Motor neuron (in vitro differentiated cells): ENCODE measurements at places on chromosomes 7 and 10. TPM values are rescaled to one million over a fixed set of nuclear protein-coding genes. Genes with fewer than 3 reads are reported as not detected.

- no peak for ATAC-seq
These were observed 3.2 kb downstream of the MINDY3 start for GRCh38 chr10:15857107-15857575.

The NACAD gene
- total RNA-seq: 4.7 and 5.2 TPM in 2 replicates

The ANKRD61 gene
- 1.5 and 1.7 TPM in 2 replicates for total RNA-seq

DNA sequence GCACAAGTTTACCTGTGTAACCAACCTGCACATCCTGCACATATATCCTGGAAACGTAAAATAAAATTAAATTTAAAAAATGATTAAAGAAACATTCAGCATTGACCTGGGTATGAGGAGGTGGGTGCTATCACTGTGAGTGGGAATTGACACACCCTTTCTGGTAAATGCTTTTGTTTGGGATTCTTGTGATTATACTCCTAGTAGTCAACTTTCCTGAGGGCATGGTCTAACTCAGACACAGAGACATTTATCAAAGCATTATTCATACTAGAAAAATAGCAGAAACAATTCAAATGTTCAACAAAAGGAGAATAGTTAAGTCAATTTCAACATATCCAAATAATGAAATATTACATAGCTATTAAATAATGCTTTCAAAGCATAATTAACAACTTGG lies 44.2 kb downstream of the CNNM2 start:
- ATAC-seq: no peak

The BLNK gene
- 1.0 and 2.1 TPM in 2 replicates for total RNA-seq

DNA sequence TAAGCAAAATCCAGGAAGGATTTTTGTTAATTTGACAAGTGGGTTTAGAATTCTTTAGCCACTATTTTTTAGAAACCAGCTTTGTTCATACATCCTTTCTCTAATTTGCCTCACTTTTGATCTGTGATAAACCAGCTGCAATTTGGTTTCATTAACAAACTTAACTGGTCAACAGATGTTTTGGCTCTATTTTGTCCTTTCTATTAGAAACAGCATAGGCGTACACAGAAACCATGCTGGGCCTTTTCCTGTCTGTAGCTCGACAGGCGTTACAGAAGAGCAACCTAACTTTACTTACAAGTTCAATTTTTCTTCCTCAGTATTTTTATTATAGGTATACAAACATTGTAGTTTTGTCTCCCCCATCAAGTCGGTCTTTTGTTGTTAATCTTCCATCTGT lies 28.2 kb downstream of the KAT6B start:
- no peak for ATAC-seq

The PNLIP gene
- total RNA-seq: 0.45 and 0.64 TPM in 2 replicates

- no peak for ATAC-seq
These were observed 649.4 kb downstream of the SUGCT start for GRCh38 chr7:40784176-40784575.

- no peak for ATAC-seq
These were observed 20.2 kb downstream of the CTBP2 start for GRCh38 chr10:125140151-125140550.

DNA sequence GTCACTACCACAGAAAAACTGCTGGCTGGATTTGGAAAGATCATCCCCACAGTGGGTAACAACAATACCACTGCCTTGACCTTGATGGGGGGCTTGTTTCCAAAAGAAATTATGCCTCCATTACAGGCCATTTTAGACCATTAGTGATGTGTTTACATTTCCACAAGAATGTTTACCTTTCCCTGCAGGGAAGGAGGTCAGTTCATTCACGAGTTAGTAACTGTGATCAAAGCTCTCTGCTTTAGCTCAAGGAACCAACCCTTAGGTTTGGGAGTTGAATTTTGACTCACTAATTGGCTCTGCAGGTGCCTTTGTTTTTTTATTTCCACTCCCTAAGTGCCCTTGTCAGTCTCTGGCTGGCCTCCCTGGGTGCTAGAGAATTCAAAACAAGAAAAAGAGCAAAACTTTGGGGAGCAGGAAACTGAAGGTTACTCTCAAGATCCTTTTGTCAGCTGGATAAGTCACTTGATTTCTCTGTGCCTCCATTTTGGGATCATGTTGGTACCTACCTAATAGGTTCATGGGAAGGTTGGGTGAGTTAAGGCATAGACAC lies 41.1 kb upstream of the NUPR2 start:
- ATAC-seq: no peak

DNA sequence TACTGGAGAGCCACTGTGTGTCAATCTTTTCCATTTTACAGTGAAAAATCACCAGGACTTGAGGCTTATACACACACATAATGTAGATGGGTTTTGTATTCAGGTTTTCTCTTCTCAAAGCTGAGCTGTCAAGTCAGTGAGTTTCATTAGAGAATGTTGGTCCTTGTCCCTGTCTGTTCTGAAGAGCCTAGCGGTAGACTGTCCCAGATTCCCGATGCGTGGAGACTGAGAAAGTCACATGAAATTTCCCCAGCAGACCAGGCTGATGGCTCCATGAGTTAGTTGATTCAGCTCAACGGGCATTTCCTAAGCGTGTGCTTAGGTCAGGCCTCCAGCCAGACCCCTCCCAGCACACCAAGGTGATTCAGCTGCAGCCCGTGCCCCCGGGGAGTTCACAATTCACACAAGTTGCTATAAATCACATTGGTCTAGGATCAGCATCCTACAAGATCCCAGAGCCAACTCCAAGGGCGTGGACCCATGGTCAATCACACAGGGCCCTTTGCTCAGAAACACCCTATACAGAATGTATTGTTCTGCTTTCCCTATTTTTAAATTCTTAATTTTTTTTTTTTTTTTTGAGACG lies 17.2 kb downstream of the CHST15 start:
- ATAC-seq: no peak

DNA sequence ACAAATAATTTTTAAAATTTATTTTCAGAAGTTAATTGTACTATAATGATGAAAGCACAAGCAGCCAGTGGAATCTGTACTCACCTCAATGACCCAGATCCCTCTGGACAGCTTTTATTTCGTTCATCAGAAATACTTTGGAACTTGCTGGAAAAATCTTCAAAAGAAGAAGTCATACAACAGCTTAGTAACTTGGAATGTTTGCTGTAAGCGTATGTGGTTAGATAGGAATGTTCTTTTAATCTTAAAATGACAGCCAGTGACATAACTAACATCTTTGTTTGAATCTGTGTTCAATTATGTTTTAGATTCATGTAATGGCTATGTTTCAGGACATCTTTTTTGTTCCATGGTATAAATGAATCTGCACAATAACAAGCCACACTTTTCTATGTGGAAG lies 26.8 kb downstream of the CFAP69 start:
- no peak for ATAC-seq

DNA sequence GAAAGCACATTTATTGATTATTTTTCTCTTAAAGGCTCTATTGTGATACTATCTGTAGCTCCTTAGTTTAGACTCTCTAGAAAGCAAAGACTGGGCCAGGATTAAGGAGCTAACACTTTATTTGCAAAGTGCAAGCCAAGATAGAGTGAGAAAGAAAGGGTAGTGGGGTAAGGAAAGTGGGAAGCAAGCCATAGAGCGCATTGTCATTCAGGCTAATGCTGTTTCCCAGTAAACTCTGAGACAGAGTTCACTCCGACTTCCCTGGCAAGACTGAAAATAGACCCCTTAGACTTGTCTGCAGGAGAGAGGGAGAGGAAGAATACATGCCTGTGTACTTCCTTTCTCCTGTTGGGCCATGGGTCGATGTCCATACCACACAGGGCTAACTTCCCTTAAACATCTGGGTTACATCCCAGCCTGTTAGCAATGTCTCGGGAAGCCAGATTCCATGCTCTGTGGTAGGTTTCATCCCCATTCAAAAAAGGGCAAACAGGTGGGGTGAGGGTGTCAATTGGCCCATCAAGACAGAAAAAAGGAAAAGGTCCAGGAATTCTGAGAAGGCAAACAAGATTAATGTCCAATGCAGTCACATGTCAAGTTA lies 875.8 kb upstream of the CELF2 start:
- no peak for ATAC-seq

GRCh38 chr10:61845950-61846268 lies 55.6 kb upstream of the ARID5B start:
- ATAC-seq: no peak

DNA sequence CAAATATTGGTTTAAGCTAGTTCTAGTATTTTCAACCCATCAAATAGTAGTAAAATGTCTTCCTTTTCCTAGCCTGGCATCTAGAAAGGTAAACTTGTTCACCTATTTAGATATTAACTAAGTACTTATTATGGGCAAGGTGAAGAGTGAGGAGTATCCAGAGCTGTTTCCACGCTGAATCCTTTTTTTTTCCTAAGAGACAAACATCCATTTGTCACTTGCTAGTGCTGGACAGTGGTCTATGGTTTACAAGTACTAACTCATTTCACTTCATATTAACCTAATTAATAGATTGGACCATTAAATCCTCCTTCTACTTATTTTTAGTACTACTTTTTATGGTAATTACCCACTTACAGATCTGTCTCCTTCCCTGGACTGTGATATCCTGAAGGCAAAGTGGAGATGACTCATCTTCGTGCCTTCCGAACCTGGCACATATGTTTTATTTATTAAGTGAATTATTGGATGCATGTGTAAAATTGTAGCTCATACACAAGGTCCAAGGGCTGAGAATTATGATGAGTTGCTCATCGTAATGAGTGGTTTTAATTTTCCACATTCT lies 159.6 kb upstream of the IGFBP3 start:
- ATAC-seq: peak; percentile 97

DNA sequence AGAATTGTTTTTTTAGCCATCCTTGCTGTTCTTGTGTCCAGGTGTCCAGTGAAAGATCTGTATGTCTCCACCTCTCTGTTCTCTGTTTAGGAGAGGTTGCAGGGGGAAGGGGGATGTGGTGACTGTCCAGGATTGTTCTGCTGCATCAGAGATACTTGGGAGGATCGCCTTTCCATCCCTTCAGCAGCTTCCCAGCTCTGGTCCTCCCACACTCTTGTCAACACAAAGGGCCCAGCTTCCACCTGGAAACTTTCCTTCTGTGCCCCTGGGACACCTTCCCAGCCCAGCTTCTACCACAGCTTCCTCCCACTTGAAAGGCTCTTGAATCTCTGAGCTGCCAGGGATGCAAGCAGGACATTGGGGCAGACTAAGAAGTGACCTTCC lies 82.0 kb upstream of the SLF2 start:
- no peak for ATAC-seq

DNA sequence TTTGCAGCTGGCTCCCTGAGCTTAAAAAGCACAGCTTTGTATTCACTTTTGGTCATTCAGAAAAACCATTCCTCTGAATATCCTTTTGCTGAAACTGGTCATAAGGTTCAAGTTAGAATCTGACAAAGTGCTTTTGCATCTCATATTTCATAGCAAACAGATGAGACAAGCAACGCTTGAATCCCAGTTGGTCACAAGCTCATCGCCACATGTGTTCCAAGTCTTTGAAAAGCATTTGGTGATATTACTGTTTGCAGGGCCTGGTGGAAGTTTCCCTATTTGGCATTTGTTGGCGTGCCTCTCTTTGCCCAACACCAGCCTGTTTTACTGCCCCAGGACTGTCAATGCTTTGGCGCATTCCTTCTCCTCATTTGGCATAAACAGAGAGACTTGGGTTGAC lies 10.3 kb downstream of the TACC2 start:
- no peak for ATAC-seq

The CALN1 gene
- total RNA-seq: 2.2 and 3.3 TPM in 2 replicates

GRCh38 chr10:97365761-97366351 lies 31.3 kb upstream of the FRAT2 start:
- no peak for ATAC-seq

The KLF14 gene
- 0.06 and 0.11 TPM in 2 replicates for total RNA-seq

The CUBN gene
- total RNA-seq: 0.58 and 2.2 TPM in 2 replicates

GRCh38 chr10:128047991-128048818 lies 78.0 kb downstream of the MKI67 start:
- no peak for ATAC-seq

The SEMA3C gene
- 37.4 and 37.9 TPM in 2 replicates for total RNA-seq

DNA sequence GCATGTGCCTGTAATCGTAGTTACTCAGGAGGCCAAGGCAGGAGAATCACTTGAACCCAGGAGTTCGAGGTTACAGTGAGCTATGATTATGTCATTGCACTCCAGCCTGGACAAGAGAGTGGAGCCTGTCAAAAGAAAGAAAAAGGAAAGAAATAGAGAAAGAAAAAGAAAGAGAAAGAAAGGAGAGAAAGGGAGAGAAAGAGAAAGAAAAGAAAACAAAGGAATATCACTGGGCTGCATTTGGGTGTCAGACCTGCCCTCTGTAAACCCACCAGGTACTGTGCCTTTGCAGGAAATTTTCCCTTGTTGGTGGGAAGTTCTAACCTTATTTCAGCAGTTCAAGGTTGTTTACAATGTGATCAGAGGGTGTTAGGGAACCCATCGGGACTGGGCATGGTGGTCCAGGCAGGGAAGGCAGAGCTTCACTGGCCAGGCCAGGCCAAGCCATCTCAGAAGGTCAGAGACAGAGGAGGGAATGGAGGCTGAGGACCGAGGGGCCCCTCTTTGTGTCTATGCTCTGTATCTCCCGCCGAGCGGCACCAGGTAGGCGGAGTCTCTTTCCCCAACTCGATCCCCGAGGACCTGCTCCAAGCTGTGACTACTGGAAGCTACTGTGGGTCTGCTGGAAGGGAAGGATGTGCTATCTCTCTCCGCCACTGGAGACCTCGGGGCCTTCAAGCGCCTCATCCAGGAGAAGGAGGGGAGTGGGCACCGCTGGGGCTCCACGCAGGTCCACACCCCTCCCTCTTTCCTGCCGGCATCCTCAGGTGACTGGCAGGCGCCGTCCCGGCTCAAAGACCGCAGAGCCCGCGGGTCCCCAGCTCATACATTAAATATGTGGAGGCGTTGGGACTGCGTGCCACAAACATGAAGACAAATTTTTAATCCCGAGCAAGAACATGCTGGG lies 15.2 kb upstream of the KAZALD1 start:
- ATAC-seq: no peak

- ATAC-seq: no peak
These were observed 189.4 kb downstream of the ELFN1 start for GRCh38 chr7:1859266-1860035.

GRCh38 chr7:138797715-138798320 lies at the start of the genes ATP6V0A4 and TMEM213:
Gene ATP6V0A4 (minus strand): TSS chr7:138798196. CDS start chr7:138771247, 26,949 bp downstream.
Gene TMEM213 (plus strand): TSS chr7:138797994. CDS start chr7:138798105, 111 bp downstream.
- no peak for ATAC-seq

DNA sequence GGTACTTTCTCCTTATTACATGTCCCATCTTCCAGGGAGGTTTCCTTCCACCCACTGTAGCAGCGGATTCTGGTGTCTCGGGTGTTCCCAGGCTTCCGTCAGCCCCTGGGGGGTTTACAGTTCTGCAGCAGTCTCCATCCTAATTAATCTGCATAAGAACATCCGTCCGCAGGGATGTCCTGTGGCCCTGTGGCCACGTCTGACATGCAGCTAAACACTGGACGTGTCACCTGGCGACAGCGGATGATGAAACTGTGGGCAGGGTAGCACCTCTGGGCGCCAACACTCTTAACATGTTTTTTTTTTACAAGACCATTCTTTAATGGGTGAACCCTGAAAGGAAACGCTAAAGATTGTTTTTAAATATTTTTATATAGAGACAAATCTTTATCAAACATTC lies 58.2 kb downstream of the DIP2C start:
- peak; percentile 28 for ATAC-seq

DNA sequence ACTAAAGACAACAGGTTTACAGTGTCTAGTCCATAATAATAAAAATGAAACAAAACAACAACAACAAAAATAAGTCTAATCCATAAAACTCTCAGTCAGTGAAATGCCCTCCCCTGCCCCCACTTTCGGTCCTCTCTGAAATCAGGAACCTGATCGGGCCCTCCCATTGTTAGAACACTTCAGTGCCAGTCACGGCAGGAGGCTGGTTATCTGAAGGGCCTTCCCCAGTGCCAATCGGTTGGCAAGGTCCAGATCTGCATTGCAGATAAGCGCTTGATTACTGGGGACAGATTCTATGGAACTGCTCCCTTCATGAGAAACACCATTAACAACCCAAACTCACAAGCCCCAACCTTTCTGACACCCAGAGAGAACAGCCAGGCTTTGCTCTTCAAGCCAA lies 72.2 kb upstream of the EEPD1 start:
- no peak for ATAC-seq

The SAP25 gene
- total RNA-seq: 0.43 and 2.1 TPM in 2 replicates

GRCh38 chr10:45602082-45602730 lies 70.4 kb downstream of the ZFAND4 start:
- no peak for ATAC-seq
